ENCODE measurements at places on chromosomes 16 and 17.

DNA sequence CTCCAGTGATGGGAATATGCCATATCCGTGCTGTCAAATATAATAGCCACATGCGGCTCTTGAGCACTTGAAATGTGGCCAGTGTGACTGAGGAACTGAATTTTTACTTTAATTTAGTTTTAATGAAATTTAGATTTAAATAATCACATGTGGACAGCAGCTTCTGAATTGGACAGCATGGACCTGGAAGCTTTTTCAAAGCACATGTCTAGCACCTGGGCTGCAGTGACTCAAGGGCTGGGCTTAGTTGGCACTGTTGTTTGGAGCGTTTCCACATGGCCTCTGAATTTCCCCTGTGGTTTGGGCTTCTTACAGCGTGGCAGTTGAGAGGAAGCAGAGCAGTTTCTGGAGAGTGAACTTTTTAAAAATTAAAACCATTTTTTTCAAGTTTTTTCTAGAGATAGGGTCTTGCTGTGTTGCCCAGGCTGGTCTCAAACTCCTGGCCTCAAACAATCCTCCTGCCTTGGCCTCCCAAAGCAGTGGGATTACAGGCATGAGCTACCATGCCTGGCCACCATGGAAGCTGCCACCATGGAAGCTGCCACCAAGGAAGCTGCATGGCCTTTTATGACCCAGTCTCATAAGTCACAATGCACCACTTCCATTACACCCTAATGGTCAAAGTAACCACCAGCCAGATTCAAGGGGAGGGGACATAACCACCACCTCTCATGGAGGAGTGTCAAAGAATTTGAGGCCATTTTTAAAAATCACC is 6.7 kb upstream of the TOB1 start:
- peak; percentile 51 for DNase-seq

- DNase-seq, result no peak
Measured at GRCh38 chr16:69838489-69838888, 76.4 kb downstream of the WWP2 start.

DNA sequence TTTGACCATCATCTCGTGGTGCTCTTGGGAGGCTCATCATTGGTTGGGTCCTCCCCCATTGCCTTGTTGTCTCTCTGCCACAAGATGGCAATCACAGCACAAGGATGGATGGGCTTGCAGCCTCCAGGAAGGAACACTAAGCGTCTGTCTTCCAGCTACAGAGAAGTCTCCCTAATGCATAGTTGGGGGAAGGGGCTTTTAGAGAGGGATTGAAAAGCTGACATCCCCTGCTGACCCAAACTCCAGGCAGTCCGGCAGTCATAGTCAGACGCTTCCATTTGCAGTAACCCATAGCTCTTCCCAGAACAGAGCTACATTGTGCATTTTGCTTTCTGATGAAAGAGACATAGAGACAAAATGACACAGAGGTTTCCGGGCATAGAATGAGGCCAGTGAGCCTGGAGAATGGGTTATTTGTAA is 111.4 kb downstream of the UTP18 start:
- peak; percentile 80 for DNase-seq

GRCh38 chr17:47949197-47949759 is 7.9 kb downstream of the PNPO start:
- DNase-seq, result peak; percentile 94

DNA sequence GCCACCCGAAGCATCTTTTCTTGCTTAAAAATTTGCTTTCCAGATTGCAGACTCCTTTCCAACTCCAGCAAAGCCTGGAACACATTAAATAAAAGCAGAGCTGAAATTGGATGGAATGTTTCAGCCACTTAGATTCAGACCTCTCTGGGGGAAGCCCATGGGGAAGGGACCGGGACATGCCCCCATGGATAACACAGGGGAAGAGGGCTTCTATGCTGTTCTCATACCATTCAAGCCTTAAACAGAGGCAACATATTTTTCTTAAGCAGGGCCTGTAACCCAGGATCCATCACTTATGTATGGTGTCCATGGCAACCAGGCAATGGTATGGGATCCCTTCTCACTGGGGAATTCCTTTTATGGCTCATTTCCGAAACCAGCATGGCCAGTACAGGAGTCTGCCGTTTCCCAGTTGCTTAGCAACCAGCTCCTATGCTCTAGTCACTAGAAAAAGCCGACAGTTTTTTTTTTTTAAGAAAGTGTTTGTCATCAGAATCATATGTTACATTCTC is 62.0 kb upstream of the MARCHF10 start:
- DNase-seq, result peak; percentile 67

GRCh38 chr17:65855245-65855644 is 293.8 kb upstream of the AXIN2 start:
- peak; percentile 56 for DNase-seq

DNA sequence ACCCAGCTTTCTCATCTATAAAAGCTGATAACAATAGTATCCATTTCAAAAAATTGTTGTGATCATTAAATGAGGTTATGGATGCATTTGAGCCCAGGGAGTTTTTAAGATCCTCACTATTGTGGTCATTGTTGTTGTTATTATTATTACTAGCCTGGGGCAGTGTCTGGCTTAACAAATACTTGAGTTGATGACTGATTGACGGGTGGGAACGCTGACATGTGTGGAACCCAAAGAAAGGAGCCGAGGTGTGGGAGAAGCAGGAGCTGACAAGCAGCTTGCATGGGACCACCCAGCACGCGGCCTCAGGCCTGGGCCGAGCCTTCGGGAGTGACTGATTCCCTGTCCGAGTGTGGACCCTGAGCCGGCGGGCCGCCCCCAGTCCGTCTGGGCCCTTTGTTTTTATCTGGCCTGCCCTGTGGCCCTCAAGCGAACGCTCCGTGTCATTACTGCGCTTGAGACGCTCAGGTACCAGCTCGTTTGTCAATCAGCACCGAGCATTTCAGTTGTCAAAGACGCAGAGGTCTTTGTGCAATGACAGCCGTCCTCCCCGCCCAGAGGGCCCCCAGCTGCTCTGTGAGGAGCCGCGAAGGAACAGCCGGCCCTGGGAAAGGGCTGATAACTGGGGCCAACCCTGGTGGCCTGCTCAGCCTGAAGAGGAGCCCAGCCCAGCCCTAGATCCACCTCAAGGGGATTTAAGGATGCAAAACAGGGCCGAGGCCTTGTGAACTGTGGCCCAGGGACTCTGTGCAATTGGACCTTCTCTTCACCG is 132.9 kb upstream of the FOXF1 start:
- no peak for DNase-seq

DNA sequence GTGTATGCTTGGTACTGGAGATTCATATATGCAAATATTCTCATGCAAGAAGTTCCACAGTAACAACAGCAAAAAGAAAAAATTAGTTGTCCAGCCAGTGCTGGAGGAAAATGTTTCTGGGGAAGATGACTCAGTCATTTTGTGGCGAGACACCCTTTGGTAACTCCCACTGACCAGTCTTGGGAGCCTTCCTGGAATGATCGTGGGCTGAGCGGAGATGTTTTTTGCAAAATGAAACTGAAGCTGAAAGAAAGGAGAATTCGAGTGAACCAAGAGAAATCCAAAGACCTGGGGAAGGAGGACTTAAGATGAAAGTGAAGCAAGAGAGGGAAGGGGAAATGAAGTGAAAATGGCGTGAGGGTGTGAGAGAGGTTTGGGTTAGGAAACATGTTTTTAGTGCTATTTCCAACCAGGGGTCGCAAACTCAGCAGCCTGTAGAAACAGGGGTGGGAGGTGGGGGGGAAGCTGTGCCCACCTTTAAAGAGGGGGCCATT is 5.2 kb downstream of the ITPRIPL2 start:
- peak; percentile 94 for DNase-seq

DNA sequence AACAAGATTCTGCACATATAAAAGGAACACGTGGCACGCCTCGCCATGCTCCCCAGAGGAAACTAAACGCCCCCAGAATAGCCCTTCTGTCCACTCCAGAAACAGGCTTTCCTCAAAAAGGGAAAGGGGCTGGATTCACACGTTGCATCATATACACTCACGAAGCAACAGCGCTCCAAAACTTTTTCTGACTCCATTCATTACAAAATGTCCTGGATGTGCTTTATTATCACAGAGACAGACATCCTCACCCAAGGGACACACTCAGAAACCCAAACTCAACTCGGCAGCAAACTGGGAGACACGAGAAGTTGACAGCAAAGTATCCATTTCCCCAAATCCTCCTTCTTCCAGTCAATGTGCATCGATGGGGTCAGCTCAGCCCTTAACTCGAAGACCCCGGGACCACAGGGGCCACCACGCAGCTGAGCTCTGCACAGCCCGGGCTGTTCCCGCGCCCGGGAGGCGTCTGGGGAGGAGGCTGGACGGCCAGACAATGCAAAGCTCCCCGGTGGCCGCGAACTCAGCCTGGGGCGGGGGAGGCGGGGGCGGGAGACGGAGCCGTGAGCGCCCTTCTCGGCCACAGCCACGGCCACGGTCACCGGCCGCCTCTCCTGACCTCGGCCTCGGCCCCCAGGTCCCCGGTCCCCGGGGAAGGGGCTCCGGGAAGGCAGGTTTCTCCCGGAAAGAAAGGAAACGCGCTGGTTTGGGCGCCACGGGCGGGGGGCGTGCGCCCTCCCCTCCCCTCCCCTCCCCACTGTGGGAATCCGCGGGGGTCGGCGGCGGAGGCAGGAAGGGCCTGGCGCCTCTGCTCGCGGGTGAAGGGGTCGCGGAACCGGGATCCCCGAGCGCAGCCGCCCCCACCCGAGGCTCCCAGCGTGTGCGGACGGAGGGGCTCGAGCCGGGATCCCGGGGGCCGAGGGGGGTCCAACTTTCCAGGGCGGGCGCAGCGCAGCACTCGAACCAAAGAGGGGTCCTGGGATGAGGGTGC is 1.2 kb downstream of the NXN start:
- DNase-seq, result peak; percentile 59

- no peak for DNase-seq
Measured at GRCh38 chr16:20372701-20373100, 20.2 kb upstream of the UMOD start.

Data from astrocyte of the hippocampus (primary cell).